Chondrocyte (in vitro differentiated cells): ENCODE measurements at places on chromosomes 2 and 18. TPM values are rescaled to one million over a fixed set of nuclear protein-coding genes. Genes with fewer than 3 reads are reported as not detected.

- DNase-seq = no peak
Observed at GRCh38 chr18:424668-425067, 75.8 kb downstream of the COLEC12 start.

GRCh38 chr2:168030862-168031624, 216.4 kb downstream of the STK39 start:
- no peak for DNase-seq

SNORC gene
- total RNA-seq = 2.1 to 3.4 TPM (median 2.2 TPM) in 3 replicates

DNA sequence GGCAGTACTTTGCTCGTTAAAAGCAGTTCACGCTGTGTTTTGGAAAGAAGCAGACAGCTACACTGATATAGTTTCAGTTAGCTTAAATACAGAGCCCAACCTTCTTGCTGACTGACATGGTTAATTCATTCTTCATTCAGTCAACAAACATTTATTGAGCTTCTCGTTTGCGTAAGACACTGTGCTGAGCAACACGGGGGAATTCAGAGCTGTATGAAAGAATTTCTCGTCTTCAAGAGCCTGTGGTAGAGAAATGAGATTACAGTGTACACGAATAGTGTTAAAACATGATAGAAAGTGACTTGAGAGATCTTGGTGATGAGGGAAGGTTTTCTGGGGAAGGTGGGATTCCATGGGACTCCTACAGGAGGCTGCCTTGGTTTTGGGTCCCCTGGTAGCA, 44.7 kb downstream of the ADAM23 start:
- no peak for DNase-seq

GPAT2 gene
- total RNA-seq = not detected in 3 replicates

GRCh38 chr2:66700677-66701066, 265.7 kb downstream of the MEIS1 start:
- DNase-seq = no peak

- DNase-seq = no peak
Observed at GRCh38 chr2:96665083-96665569, 22.6 kb downstream of the FER1L5 start.

DNA sequence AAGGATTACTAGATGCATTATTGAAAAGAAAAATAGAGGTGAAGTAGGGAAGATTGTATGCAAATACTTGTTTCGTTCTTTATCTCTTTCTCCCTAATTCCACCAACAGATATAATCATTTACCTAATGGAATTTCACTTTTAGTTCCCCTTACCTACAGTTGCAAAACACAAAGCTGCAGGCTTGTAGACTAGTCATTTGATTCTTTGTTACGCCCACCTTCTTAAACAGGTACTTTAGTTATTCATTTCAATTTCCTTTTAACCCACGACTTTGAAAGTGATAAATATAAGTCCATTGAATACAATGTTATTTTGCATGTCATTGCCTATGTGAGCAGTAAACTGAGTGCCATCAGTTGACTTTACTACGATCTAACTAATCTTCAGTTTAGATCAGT, 3.9 kb upstream of the HRH4 start:
- no peak for DNase-seq
